ENCODE measurements at places on chromosomes 1 and 21.

- DNase-seq: peak; percentile 85
Measured at GRCh38 chr1:216600730-216601609, 122.3 kb downstream of the ESRRG start.

GRCh38 chr1:40385437-40386358, 12.2 kb downstream of the SMAP2 start:
- DNase-seq: peak; percentile 45

DNA sequence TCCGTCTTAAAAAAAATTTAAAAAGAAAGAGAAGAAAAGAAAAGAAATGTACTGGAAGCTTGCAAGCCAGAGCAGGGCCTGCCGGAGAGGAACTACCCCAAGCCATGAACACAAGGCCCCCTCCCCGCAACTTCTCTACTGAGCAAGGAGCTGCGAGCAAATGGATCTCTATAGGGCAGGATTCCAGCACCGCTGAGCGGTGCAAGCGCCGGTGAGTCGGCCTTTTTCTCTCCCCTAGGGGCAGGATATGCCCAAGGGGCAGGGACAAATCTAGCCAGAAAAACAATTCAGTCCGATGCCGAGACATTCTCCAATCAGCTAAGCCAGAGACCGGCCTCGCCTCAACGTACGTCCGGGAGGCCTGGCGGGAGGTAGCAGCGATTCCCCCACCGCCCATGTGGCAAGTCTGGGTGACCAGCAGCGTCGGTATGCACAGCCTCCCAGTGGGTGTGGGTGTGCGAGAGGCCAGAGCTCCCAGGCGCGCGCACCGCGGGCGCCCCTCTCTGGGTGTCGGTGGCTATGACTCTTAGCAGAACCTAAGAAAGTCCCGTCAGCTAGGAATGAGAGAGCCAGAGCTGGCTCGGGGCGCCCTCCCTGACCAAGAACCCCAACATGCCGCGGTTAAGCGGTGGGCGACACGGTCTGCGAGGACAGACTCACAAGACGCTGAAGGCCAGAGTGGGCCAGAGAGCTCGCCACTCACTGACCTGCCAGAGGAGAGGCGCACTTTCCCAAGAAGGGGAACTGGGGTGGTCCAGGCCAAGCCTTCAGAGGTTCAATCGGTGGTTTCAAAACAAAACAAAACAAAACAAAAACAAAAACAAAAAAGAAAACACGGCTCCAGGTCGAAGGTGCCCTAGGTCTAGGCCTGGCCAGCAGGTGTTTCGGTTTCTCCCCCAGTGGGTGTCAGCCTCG, 1.9 kb downstream of the CSMD2 start:
- peak; percentile 93 for DNase-seq

- DNase-seq: no peak
Measured at GRCh38 chr1:151171190-151171589, 4.6 kb downstream of the TMOD4 start.

- DNase-seq: no peak
Measured at GRCh38 chr1:112255080-112255479, 140.9 kb upstream of the CTTNBP2NL start.

DNA sequence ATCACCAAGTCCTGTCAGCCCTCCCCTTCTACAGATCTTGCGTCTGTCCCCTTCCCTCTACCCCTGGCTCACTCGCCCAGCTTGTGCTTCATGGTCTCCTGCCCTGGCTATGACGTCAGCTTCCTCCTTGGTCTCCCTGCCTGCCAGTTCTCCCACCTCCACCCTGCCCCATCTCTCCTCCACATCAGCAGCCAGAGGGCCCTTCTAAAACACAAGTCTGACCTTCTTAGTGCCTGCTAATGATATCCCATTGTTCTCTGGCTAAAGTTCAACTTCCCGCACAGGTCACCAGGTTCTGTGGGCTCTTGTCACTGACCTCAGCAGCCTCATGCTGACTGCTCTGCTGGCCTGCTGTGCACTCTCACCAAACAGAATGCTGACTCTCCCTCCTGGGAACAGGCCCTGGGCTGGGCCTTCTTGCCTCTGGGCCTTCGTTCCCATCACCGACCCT, 24.7 kb upstream of the MYCL start:
- DNase-seq: peak; percentile 35

GRCh38 chr1:27306892-27307761, 14.8 kb upstream of the TMEM222 start:
- no peak for DNase-seq

DNA sequence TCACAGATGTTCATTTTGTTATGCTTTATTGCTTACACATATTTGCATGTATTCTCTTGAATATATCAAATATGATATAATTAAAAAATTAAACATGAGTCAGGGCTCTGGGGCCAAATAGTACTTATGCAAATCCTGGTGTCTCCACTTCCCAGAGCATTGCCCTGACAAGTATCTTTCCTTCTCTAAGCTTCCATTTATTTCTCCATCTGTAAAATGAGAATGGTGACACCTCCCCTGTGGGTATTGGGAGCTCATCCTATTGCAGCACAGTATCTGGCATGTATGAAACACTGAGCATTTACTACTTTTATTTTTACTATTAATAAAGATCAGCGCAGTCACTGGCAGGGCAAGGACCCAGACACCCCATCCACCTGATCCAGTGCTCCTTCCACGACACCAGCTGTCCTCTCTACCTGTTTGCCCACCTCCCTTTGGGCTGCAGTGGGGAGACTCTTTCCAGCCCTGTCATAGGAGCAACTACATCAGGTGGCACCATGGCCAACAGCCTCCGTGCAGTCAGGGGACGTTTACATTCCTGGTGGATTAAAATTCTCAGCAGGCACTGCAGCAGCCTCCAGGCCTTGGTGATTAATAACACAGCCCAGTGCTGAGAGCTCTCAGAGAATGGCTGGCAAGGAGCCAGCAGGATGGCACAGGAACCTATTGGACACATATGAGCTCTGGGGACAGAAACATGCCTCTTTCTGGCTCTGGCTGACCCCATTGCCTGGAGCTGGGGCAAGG, 113.0 kb downstream of the DMRTB1 start:
- peak; percentile 36 for DNase-seq

DNA sequence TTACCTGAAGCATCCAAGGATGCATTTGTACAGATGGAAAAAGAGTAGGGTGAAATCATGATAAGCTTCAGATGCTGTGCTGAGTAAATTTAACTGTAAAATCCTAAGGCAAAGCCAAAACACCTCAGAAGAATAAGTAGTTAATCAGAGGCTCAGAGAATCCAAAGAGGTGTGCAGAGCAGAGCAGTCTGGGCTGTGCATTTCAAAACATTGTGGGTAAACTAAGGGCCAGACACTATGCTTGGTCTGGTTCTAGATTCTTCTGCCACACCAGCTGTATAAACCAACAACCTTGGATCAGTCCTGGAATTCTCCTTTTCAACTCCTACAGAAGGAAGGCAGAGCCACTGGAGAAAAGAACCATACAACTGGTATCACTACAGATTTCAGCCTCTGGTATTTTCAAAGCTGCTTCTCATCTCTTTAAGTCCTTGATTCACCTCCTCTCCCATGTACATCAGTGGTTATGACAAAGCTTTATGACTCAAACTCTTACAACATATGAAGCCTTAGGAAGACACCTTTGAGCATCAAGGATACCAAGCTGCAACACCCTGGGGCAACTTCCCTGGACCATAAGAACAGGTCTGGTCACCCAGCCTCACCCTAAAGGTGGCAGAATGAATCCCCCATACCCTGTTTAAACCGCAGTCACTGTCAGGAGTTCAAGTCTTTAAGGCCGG, 11.6 kb upstream of the HIPK1 start:
- DNase-seq: no peak

Measured in astrocyte of the spinal cord (primary cell).